ENCODE measurements at places on chromosomes 4 and X. TPM values are rescaled to one million over a fixed set of nuclear protein-coding genes. Genes with fewer than 3 reads are reported as not detected.

SLC16A2 gene
- total RNA-seq: 10.7 TPM

DNA sequence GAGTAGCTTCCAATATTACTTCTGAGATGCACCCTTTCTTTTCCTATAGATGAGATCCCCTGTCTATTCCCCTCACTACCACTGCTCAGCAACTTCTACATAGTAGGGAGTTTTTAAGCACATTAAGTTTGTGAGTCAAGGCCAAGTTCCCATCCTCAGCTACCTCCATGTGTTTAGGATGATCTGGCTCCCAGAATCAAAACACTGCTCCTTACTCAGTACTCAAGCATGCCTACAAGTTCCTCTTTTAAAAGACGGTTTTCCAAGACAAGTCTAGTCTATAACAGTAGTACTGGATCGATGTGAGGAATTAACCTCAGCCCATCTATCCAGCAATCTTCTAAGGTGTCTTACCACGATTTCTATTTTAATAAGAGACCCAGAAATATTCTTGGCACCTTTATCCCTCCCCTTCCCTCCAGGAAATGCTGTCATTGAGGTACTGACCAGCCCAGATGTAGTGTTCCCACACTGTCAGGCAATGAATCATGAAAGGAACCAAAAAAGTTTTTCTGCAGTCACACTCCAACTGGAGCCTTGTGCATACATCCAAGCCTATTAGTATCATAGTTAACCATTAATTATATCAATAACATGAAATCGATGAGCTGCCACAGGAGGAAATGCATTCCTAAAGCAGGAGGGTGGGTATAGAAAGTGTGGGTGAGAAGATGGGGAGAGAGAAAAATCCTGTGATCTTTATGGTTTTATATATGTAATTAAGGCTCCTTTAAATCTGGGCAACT lies 29.6 kb downstream of the AREG start:
- no peak for DNase-seq

- DNase-seq: no peak
Observed at GRCh38 chr4:85149676-85150075, 183.2 kb upstream of the WDFY3 start.

GRCh38 chr4:15756361-15756861 lies 21.7 kb upstream of the CD38 start:
- no peak for DNase-seq

DNA sequence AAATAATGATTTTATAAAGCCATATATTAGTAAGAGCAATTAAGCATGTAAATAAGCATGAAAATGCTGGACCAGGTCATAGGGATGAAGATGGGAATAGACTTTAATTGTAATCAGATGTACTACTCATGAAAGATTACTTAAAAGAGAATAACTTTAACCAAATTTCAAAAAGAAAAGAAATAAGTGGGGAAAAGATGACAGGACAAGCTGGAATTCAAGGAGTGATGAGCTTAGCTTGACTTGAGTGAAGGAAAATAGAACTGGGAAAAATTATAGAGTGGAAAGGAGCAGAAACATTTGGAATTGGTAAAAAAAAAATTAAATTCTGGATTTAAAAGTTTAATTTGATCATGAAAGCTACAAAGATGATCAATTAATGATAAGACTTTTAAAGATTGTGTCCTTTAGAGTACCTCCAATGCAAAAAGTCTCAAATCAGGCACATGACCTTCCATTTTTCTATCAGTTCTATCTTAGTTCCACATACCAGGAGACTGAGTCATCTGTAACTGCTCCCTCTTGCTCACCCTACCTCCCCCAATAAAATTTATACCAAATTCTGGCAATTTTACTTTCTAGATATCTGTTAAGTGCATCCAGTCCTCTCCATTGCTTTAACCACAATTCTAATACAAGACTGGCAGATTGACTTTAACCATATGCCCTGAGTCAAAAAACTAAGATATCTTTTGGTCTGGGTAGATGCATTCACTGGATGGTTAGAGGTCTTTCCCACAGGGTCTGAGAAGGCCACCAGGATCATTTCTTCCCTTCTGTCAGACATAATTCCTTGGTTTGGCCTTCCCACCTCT lies 56.4 kb upstream of the SLIT2 start:
- no peak for DNase-seq

MXRA5 gene
- total RNA-seq: 10.2 TPM

DNA sequence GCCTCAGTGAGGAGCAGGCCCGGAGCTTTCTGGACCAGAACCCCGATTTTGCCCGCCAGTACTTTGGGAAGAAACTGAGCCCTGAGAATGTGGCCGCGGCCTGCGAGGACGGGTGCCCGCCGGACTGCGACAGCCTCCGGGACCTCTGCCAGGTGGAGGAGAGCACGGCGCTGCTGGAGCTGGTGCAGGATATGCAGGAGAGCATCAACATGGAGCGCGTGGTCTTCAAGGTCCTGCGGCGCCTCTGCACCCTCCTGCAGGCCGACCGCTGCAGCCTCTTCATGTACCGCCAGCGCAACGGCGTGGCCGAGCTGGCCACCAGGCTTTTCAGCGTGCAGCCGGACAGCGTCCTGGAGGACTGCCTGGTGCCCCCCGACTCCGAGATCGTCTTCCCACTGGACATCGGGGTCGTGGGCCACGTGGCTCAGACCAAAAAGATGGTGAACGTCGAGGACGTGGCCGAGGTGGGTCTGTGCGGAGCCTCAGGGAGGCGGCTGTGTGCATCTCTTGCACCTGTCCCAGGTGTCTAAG lies 323 bp downstream of the PDE6B start:
- DNase-seq: no peak

DNA sequence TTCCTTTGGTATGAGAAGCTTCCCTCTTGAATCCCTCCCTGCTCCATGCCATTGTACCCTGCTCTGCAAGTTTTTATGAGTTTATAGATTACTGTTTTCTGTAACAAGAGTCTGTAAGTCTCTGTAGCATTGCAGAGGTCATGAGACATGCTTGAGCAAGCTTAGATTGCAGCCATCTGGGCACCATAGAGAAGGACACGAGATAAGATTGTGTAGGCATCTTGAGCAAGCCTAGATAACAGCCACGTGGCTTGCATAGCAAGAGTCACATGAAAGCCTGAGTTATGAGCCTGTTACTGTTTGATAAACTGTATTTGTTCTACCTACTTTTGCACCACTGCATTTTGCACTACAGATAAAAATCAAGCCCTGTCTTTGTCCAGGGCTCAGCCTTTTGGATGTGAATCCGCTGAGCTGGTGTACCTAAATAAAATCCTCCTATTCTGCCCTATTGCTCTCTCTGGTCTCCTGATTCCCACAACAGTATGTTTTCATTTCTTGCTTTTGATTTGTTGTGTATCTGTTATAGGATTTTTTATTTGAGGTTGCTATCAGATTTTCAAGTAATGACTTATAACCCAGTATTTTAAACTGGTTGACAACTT lies 127.4 kb upstream of the ANKRD50 start:
- DNase-seq: no peak

GRCh38 chr4:169345316-169345721 lies 74.6 kb upstream of the SH3RF1 start:
- DNase-seq: no peak

HSPA4L gene
- total RNA-seq: 1.9 TPM

RTL3 gene
- total RNA-seq: 0.10 TPM

PLAC1 gene
- total RNA-seq: not detected

DNA sequence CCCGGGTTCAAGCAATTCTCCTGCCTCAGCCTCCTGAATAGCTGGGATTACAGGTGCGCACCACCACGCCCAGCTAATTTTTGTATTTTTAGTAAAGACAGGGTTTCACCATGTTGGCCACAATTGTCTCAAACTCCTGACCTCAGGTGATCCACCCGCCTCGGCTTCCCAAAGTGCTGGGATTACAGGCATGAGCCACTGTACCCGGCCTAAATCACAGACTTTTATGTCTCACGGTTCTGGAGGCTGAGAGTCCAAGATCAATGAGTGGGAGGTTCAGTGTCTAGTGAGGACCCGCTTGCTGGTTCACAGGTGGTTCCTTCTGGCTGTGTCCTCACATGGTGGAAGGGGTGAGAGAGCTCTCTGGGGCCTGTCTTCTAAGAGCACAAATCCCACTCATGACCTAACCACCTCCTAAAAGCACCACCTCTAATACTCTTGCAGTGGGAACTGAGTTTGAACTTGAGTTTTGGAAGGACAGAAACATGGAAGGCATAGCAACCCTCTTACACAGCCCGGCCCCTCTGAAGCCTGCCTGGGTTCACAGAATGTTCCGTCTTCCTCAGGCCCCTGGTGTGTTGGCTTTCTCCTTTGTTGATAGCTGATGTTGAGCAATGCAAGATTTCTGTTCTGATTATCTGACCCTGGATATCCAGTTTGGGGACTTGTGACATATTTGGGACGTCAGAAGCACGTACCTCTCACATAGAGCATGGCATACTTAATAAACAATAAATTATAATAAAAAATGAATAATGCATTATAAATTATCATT lies 1.9 kb upstream of the AKAP17A start:
- DNase-seq: no peak

DNA sequence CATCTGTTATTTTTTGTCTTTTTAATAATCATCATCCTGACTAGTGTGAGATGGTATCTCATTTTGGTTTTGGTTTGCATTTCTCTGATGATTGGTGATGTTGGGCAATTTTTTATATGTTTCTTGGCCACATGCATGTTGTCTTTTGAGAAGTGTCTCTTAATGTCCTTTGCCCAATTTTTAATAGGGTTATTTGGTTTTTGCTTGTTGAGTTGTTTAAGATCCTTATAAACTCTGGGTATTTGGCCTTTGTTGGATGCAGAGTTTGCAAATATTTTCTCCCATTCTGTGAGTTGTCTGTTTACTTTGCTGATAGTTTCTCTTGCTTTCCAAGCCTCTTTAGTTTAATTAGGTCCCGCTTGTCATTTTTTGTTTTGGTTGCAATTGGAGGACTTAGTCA lies 152.1 kb upstream of the MED14 start:
- no peak for DNase-seq

GRCh38 chr4:177147668-177148067 lies 162.0 kb upstream of the NEIL3 start:
- no peak for DNase-seq

- no peak for DNase-seq
Observed at GRCh38 chr4:127849505-127850234, 31.0 kb upstream of the PLK4 start.
